ENCODE measurements at places on chromosomes 7 and 10. TPM values are rescaled to one million over a fixed set of nuclear protein-coding genes. Genes with fewer than 3 reads are reported as not detected.

The HYAL4 gene
- not detected for total RNA-seq

The RELN gene
- total RNA-seq, result 34.2 TPM

The CAV2 gene
- total RNA-seq, result 19.8 TPM

The ZNF37A gene
- 26.8 TPM for total RNA-seq

The TMEM184A gene
- not detected for total RNA-seq

The GPR22 gene
- 226 TPM for total RNA-seq

- no peak for DNase-seq
These were observed 6.2 kb downstream of the WNT8B start for GRCh38 chr10:100468978-100469377.

DNA sequence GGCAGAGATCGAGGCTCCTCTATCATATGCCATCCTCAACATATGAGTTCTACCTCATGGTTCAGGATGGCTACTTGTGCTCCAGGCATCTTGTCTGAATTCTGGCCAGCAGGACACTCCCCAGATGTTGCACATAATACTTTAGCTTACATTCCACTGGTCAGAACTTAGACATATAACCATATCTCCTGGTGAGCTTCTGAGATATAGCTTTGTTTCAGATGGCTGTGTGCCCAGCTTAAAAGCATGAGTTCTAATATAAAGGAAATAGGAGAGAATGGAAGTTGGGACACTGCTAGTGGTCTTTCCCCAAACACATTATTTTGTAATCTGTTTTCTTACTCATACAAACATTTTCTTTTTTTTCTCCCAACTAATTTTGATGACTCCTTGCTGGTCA lies 50.8 kb upstream of the IFRD1 start:
- no peak for DNase-seq

DNA sequence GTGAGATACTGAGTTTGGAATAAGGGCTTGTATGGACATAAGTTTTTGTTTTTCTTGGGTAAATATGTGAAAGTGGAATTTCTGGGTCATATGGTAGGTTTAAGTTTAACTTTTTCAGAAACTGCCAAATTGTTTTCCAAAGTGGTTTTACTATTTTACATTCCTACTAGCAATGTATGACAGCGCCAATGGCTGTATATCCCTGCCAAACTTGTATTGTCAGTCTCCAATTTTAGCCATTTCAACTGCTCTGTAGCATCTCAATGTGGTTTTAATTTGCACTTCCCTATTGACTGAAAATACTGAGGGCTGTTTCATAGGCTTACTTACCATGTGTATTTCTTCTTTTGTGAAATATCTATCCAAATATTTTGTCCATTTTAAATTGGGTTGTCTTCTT lies 90.5 kb upstream of the ZNF32 start:
- no peak for DNase-seq

GRCh38 chr7:111012799-111013675 lies 77.9 kb upstream of the LRRN3 start:
- DNase-seq, result no peak

- DNase-seq, result no peak
These were observed 75.9 kb upstream of the SCIN start for GRCh38 chr7:12494687-12495024.

GRCh38 chr10:35910234-35910633 lies 268.1 kb upstream of the FZD8 start:
- no peak for DNase-seq
